Hypothalamus (tissue), 51 donors: ENCODE measurements at places on chromosomes 5 and 9.

- DNase-seq: no peak
Observed at GRCh38 chr9:20582150-20582549, 40.1 kb downstream of the MLLT3 start.

GRCh38 chr9:85483208-85483607, 258.5 kb downstream of the AGTPBP1 start:
- DNase-seq: no peak

- no peak for DNase-seq
Observed at GRCh38 chr9:133524146-133524545, 613 bp downstream of the MYMK start.

DNA sequence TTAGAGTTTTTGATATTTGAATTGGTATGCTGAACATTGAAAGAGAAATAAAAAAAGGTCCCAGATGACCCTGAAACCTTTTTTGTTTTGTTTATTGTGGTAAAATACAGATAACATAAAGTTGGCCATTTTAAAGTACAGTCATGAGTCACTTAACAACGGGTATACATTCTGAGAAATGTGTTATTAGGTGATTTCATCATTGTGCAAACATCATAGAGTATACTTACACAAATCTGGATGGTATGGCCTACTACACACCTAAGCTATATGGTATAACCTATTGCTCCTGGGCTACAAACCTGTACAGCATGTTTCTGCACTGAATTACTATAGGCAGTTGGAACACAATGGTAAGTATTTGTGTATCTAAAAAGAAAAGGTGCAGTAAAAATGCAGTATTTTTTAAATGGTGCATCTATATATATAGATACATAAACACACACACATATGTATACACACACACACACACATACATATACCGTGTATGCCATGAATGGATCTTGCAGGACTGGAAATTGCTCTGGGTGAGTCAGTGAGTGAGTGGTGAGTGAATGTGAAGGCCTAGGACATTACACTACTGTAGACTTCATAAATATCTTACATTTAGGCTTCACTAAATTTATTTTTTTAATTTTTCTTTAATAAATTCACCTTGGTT, 31.0 kb downstream of the TTC1 start:
- DNase-seq: no peak

DNA sequence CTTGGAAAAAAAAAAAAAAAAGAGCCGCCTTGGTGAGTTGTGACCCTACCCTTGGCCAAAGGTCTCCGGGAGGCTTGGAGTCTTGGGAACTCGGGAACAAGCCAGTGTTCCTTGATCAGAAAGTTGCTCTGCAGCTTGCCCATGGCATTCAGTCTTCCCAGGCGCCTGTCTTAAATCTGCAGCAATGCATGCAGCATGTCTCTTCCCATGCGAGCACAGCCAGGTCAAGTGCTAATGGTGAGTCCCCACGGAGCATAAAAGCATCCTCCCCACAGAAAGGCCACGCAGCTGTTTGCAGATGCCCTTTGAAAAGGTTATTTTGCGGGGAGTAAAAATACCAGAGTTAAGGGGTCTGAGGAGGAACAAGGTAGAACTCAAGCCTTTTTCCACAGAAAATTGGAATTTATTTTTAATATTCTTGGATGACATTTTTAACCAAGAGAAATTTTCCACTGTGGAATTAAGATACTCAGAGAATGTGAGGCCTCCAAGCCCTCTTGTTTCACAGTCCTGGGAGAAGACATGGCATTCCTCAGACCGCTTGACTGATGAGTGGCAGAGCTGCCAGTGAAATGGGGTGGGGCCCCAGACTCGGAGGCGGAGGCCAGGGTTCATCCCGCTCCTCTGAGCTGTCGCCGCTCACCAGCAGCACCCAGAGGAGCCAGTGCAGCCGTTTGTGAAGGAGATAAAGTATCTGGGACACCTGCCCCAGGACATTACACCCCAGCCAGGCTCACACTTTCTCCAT, 81.6 kb downstream of the CYFIP2 start:
- no peak for DNase-seq

DNA sequence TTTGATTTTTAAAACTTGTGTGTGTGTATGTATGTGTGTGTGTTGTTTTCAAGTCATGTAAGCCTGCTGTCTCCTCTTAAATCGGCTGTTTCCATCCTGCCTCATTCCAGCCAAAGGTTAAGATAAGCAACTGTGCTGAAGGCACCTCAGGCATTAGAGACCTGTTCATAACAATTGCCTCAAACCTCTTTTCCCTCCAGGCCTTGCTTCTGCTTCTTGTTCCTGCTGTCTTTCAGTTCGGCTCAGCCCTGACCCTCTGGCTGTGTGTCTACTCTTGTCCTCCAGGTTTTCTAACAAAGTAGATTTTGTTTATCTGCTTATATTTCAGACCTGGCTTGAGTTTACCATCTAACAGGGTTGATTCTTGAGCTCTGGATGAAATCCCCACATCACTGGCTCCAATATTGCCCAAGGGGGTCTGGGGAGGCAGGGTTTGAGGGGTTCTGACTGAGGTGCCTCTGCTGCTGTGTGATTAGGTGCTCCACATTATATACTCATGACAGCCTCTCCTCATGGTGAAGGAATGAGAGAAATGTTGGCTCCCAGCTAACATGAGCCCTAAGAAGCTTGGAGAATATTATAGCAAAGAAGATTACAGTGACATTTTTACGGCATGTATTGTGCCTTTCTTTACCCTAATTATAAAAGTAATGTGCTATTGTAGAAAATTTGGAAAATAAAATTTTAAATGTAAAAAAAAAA, 229.7 kb upstream of the PIK3R1 start:
- DNase-seq: no peak

DNA sequence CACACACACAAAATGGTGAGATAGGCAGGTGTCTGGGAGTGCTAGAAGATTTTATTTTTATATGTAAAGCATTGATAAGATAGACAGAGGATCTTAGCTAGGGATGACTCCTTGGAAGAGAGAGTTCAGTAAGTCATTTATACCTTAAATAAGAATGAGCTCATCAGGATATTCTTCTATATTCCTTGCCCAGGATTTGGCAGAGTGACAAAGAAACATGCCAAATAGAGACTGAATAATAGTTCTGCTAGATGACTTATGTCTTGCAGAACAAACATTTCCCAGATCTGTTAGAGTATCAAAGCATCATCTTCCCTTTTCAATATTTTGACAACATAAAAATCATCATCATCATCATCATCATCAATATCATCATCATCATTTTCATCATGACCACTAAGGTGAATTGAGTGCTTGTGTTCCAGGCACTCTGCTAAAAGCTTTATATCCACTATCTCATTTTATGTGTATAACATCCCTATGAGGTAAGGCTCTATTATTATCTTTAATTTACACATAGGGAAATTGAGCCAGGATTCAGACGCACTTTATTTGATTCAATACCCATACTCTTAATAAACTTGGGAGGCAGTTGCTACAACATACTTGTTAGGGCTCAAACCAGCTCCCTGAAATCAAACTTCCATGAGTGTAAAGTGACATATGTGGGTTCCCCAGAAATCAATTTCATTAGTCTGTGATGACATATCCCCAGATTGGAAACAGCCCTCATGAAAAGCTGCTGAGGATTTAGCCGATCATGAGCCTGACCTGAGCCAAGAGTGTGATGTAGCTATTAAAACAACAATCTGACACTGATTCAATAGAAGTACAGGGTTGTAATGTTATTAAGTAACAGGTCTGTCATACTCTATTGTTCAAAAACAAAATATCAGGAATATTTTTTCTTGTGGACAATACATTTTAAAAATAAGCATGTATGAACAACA, 176.3 kb upstream of the SEMA6A start:
- DNase-seq: no peak

GRCh38 chr5:59042201-59043055, 459.6 kb downstream of the RAB3C start:
- no peak for DNase-seq

DNA sequence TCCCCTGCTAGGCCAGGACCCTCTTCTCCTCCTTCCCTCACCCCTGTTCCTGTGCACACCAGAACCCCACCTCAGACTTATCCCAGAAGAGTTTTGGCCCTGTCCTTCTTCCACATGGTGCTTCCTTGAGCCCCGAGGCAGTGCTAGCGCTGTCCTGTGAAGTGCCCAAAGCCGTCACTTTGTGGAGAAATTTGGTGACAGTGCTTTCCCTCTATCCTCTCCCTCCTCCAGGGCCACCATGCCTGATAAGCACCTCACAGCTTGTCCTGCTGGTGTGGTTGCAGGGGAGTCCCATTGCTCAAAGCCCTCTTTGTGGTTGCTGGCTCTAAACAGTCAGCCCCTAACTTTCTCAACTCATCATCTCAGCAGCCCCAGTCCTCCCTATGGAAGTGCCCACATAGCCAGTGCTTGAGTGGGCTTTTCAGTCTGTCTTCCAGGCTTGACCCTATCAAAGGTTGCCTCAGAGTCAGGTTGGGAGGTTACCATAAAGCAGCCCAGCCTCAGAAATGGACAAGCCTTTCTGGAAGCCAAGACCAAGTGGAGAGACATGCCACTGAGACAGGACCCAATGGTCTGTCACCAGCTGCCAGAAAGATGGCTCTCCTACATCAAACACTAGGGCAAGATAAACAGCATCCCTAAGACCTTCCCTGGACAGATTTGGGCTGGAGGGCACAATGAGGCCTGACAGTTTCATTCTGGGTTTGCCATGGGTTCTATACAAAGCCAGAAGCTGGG, 18.0 kb downstream of the IGIP start:
- no peak for DNase-seq

DNA sequence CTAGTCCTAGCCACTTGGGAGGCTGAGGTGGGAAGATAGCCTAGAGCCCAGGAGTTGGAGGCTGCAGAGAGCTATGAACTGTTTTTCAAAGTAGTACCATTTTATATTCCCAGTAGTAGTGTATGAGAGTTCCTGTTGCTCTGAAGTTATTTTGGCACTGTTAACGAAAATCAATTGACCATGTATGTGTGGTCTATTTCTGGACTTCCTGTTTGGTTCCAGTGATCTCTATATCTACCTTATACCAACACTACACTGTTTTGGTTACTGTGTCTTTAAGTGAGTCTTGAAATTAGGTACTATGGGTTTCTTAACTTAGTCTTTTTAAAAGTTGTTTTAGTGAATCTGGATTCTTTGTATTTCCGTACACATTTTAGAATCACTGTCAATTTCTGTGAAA, 13.6 kb downstream of the SLF1 start:
- no peak for DNase-seq

DNA sequence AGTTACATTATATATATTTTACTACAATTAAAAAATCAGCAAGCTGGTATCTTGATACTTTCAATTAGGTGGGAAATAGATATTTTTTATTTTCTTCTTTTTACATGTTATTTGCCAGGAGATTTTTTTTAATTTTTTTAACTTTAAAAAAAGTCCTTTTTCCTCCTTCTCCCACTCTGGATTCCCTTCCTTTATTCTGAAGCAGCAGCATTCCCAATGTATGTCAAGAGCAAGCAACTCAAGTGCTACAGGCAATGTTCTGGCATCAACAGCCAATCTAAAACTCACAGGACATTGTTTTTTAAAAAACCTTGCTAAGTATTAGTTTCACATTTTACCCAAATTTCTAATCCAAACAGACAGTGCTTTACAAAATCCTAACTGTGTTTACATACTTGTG, 41.4 kb downstream of the GOLPH3 start:
- no peak for DNase-seq

GRCh38 chr5:404666-405241, 38.2 kb upstream of the EXOC3 start:
- no peak for DNase-seq

- DNase-seq: no peak
Observed at GRCh38 chr5:170528976-170529375, 25.2 kb downstream of the KCNIP1 start.

DNA sequence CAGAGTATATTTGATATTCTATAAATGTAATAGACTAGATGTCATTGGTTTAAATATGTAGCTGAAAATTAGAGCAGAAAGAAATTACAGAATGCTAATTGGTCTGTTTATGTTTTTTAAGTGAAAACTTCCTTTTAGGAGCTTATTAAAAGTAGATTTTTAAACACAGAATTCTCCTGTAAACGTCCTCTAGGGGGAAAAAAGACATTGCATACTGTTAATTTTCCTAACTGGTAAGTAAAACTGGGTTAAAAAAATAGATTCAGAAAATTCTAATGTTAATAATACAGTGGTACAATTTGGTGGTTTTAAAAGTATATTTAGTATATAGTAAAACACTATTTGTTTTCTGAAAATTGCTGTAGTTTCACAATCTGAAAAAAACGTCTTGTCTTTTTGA, 59.8 kb downstream of the ZCCHC7 start:
- DNase-seq: no peak

GRCh38 chr5:54689411-54690251, 172.1 kb downstream of the SNX18 start:
- DNase-seq: no peak

DNA sequence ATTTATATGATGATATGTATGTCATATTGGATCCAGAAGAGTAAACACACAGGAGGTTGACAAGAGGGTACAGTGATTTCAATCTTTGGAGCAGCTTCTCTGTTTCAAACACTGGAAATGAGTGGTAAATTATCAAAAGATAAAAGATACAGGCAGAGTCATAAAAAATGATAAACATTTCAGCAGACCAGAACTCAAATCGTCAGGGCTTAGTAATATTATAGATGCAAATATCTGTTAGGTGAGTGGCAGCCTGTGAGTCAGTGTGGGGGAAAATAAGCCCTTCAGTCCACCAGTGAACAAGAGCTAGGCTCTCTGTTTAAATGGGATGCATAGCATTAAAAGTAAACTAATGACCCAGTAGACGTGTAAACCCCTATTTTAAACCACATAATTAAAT, 1378.1 kb downstream of the EFNA5 start:
- no peak for DNase-seq

- DNase-seq: peak; percentile 82
Observed at GRCh38 chr5:72015103-72015548, 92.1 kb upstream of the MAP1B start.

- DNase-seq: no peak
Observed at GRCh38 chr5:119879446-119879845, 250.1 kb downstream of the FAM170A start.

- no peak for DNase-seq
Observed at GRCh38 chr5:96745844-96746531, 61.8 kb downstream of the ERAP1 start.

GRCh38 chr5:68918306-68918705, 175.5 kb upstream of the SLC30A5 start:
- no peak for DNase-seq

GRCh38 chr9:21964925-21965385, 29.2 kb downstream of the CDKN2A start:
- no peak for DNase-seq

- no peak for DNase-seq
Observed at GRCh38 chr9:69943148-69943806, 100.4 kb upstream of the MAMDC2 start.
